OCI-M1 (cell line): ENCODE measurements at places on chromosomes 13 and 19.

- DNase-seq, result no peak
Observed at GRCh38 chr19:6067975-6068374, 42.3 kb downstream of the RFX2 start.

DNA sequence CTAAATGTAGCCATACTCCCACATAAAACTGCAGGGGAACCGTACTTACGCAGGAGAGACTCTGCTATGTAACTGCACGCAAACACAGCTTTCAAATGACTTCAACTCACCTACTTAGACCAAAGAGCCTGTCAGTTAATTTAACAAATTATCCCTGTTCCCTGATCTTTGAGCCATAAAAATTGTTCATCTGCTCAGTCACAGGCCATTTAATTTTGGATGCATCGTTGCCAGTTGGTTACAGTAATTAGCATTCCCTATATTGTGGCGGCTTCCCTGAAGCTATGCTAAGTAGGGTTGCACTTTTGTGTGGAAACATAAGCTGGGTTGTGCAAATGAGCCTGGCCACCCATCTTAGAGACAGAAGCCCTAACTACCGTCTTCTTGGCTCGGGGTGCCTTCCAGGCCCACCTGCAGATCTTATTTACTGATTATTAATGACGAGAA, 21.2 kb upstream of the OBI1 start:
- DNase-seq, result no peak

DNA sequence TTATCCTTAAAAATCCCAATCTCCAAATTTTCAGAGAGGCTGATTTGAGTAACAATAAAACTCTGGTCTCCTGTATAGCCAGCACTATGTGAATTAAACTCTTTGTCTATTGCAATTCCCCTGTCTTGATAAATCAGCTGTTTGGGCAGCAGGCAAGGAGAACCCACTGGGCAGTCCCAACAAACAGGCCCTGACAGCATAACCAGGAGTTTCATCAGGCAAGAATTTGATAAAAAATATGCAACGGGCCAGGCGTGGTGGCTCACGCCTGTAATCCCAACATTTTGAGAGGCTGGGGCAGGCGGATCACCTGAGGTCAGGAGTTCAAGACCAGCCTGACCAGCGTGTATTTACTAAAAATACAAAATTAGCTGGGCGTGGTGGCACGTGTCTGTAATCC, 42.1 kb downstream of the STK24 start:
- no peak for DNase-seq

- DNase-seq, result no peak
Observed at GRCh38 chr19:13329766-13330165, 176.5 kb downstream of the CACNA1A start.

- no peak for DNase-seq
Observed at GRCh38 chr13:51738226-51738905, 65.6 kb downstream of the DHRS12 start.

GRCh38 chr13:44191504-44192171, 182.0 kb upstream of the SERP2 start:
- peak; percentile 90 for DNase-seq

DNA sequence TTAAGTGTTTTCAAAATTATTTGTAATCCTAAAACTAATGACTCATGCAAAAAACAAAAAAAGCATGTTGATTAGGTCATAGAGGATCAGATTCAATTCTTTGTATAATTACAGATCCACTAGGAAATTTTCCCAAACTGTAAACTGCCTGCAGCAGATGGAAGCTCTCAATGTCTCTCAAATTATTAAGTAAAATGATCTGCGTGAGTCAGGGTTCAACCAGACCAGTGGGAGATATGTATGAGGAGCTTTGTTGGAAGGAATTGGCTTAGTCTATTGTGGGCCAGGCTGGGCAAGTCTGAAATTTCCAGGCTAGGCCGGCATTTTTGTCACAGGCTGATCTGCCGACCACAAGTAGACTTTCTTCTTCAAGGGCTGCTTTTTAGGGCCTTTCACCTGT, 14.4 kb upstream of the SACS start:
- no peak for DNase-seq

DNA sequence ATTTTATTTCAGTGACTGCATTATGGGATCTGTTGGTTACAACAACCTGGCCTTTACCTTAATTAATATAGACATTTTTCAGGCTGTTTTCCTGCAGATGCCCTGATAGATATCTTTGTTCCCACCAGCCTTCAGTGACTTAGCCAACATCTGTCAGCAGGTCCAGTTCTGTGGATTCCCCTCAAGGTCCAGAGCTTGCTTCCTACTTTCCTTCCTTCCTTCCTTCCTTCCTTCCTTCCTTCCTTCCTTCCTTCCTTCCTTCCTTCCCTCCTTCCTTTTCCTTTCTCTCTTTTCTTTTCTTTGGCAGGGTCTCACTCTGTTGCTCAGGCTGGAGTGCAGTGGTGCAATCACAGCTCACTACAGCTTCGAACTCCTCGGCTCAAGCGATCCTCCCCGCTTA, 14.4 kb upstream of the CYP2B6 start:
- no peak for DNase-seq

- DNase-seq, result peak; percentile 70
Observed at GRCh38 chr13:106464076-106464475, 71.4 kb downstream of the EFNB2 start.

- peak; percentile 79 for DNase-seq
Observed at GRCh38 chr19:12757544-12758274, 6.1 kb downstream of the BEST2 start.

DNA sequence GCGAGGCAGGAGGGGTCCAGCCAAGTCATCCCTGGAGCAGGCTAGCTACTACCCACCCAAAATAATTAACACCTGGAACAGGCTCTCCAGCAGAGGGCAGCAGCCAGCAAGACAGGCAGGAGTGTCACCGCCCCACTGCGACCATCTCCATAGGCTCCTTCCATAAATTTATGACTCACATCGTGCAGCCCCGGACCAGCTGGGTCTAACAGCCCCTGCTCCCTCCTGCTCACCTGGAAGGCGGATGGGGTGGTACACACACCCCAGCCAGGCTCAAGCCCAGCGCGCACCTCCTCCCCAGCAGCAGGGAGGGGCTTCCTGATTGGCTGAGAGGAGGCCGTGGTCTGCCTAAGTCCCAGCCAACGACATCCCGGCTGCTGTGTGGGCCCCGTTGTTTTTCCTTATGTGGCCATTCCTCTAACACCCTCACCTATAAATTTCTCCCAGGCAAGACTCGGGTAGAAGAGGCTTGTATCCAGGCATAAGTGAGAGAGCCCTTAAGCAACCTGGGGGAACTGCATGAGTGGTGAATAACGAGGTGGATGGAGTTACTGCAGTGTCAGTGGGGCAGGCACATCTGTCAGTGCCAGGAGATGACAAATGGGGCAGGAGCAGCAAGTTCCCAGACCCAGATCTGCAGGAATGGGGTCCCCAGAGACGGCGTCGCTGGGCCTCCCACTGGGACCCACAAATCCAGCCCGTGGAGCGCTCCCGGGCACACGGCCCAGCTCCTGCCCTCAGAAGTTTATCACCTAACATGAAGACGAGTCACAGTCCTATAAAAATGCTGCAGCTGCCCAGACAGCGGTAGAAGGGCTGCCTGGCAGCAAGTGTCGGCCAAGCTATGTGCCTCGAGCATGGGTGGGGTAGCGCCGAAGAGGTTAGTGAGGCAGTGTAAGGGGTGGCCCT, 43.1 kb downstream of the CEBPG start:
- DNase-seq, result peak; percentile 75

DNA sequence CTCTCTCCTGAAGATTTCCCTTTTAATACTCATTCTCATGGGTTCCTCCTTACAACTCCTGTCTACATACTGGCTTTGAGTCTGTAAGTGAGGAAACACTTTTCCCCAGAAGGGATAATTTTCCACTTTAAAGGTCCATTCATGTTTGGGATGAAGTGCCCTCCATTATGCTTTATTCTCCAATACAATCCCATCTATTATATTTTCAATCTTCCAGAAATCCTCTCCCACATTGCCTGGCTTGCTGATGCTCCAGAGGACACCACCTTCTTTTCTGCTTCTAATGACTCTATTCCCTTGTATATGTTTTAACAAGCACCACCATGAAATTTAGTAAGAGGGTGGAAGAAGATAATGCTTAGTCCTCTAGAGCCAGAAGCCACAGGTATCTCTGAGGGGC, 92.7 kb upstream of the NBEA start:
- DNase-seq, result no peak

DNA sequence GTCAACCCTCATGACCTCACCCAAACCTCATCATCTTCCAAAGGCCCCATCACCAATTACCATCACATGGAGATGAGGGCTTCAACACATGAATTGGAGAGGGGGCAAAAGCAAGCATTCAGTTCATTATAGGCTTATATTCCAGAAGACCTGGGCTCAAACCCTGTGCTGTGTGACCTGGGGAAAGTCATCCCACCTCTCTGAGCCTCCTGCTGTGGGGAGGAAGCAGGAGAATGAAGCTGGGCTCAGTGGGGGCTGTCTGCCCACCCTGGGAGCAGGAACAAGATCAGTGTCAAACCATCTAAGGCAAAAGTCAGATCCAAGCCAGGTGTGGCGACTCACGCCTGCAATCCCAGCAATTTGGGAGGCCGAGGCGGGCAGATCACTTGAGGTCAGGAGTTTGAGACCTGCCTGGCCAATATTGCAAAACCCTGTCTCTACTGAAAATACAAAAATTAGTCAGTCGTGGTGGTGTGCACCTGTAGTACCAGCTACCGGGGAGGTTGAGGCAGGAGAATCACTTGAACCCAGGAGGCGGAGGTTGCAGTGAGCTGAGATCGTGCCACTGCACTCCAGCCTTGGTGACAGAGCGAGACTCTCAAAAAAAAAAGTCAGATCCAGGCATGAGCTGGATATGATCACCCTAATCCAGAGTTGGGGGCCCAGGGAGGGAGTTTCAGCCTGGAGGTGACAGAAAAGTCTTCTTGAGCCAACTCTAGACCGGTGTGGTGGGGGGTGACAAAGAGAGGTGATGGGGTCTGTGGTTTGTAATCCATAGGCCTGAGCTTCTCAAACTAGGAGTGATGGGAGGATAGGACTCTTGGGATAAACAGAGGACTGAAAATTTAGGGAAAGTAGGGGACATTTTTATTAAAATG, 1.6 kb upstream of the TPM4 start:
- no peak for DNase-seq

- DNase-seq, result peak; percentile 53
Observed at GRCh38 chr19:55487924-55488687, at the start of gene SSC5D. SSC5D (plus strand) TSS chr19:55488436; CDS start chr19:55488590, 154 bp downstream.

GRCh38 chr13:110403315-110403714, 96.2 kb downstream of the COL4A2 start:
- no peak for DNase-seq

GRCh38 chr13:39257642-39258041, 219.4 kb downstream of the NHLRC3 start:
- no peak for DNase-seq

- DNase-seq, result no peak
Observed at GRCh38 chr13:112947796-112948195, 21.2 kb upstream of the MCF2L start.

- DNase-seq, result no peak
Observed at GRCh38 chr13:45206340-45206739, 5.5 kb upstream of the KCTD4 start.

GRCh38 chr19:3366753-3367627, 607 bp downstream of the NFIC start:
- DNase-seq, result peak; percentile 72

GRCh38 chr19:56308792-56309191, 5.8 kb downstream of the ZSCAN5A start:
- DNase-seq, result no peak

GRCh38 chr19:42281827-42282762, 13.0 kb downstream of the CIC start:
- DNase-seq, result peak; percentile 77

DNA sequence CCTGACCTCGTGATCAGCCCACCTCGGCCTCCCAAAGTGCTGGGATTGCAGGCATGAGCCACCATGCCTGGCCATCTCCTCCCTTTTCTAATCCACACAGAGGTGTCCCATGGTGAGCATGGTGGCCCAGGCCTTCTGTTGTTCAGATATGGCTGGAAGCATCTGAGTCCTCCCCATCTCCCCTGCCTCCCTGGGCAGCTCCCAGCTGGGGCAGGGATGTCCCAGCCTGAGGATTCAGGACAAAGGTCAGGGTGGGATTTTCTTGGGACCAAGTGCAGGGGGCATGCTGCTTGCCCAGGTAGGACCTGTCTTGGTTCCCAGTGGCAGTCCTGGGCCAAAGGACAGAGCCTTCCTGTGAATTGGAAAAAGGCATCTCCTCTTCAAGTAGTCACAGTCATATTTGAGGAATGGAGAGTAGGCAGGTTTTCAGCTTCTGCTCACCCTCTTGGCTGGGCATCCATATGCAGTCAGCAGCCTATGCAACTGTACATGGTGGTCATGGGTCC, 10.8 kb downstream of the ADGRE2 start:
- DNase-seq, result no peak

DNA sequence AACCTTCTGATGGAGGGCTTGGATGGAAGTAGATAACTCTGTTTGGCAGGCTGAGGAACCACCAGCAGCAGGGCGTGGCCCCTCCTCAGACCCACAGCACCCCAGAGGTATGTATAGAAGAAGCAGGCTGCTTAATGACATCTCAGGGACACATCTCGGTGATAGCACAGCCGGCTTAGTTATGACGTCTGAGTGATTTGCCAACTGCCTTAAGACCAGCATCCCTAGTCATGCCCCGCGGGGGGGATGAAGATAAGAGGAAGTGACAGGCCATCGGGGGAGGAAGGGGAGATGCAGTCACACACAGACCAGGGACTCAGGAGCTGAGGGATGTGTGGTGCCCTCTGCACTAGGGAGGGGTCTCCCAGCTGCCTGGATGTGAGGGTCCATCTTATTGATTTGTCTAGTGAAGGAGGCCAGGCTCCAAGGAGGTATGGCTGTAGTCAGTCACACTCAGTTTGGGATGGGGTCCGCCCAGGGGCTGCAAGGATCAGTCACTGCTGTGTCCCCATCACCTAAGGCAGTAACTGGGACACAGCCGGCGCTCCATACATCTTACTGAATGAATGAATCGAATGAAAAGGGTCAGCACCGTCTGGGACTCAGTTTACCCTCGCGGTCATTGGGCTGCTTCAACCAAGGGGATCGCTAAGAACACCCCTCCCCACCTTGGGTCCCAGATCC, 19.2 kb upstream of the ERCC1 start:
- peak; percentile 95 for DNase-seq

- DNase-seq, result no peak
Observed at GRCh38 chr19:602391-603301, 13.0 kb downstream of the HCN2 start.

DNA sequence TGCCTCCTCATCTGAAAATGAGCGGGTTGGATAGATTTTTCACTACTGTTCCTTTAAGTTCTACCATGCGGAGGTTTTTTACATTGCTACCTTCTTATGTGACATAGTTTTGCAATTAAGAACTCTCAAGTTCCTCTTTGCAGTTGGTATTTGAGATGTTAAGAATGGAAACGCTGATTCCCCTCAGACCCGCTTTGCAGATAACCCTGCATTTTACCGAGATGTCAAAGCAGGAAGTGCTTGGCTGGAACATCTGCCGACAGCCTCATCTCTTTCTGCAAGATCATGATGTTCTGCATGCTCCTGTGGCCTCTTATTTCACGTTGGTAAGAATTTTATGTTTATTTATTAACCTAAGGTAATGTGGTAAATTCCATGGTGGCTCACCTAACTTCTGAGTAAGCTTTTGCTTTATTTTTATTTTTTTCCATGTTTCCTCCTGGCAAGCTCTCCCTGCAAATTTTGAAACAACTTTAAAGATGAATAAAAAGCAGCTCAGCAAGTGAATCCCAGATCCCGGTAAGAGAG, 22.5 kb downstream of the PABPC3 start:
- peak; percentile 46 for DNase-seq
